ENCODE measurements at places on chromosomes 1 and 21.

- no peak for DNase-seq
Measured at GRCh38 chr1:41629141-41629540, 144.7 kb upstream of the EDN2 start.

GRCh38 chr1:69290291-69290690 is 277.4 kb upstream of the LRRC7 start:
- DNase-seq, result peak; percentile 56

DNA sequence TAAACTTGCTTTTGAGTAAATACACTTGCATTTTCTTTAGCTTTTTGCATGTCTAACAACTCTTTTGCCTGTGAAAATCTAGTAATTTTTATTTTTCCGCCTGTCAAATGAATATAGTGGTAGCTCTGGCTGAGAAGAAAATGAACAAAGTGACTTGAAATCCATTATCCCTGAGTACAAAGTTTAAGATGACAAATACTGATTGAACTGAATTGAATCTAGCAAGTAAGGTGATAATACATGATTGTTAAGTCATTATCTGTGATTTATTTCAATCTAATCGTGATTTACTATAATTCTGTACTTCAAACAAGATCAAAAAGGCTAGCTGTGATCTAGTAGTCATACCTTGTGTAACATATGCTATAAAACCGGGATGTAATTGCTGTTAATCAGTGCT is 42.8 kb downstream of the CHRM3 start:
- no peak for DNase-seq

DNA sequence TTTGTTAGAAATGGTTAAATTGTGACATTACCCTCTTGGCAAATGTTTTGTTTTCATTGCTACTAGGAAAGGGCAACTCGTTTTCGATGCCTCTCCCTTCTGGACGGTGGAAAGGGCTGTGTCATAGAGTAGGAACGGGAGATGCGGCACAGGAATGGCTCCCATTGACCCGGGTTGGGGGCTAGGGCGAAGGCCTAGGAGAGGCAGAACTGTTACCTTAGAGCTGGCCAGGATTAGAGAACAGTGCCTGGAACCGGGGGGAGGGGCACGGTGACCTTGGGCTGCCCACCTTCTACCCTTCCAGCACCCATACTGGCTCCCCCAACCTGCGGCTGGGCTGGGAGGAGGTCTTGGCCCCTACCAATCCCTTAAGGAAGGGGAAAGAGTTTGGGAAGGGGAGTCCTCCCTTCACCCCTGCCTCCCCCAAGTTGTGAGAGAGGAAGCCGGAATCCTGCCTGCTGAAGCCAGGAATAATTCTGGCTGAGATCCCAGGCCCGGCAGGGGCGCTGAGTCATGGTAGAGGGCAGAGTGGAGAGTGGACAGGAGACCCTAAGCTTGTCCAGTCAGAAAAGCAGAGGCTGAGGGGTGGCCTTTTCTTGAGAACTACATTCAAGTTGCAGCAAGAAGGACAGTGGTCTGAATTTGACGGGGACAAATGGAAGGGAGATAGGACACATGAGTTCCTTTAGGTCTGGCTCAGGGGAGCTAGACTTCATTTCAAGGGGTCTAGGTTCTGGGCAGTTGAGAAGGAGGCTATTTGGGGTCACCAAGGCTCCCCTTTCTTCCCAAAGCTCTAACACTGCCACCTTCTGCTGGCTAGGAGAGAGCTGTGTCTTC is 8.2 kb downstream of the LMNA start:
- DNase-seq, result peak; percentile 93

DNA sequence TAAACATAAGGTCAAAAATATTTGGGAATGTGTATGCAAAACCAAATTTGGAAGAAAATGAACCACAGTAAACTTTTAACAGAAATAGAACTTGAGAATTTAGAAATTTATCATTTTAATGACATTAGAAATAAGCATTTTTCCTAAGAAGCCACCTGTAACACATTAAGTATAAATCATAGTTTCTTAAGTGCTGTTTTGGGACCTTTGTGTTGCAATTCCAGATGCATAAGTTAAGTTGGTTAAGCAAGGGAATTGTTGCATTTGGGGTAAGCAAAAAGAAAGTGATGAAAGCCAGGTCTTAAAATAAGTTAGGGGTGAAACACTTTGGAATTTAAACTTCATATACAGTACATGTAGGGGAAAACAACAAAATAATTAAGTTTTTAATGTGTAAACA is 49.8 kb downstream of the CDKN2C start:
- peak; percentile 8 for DNase-seq

DNA sequence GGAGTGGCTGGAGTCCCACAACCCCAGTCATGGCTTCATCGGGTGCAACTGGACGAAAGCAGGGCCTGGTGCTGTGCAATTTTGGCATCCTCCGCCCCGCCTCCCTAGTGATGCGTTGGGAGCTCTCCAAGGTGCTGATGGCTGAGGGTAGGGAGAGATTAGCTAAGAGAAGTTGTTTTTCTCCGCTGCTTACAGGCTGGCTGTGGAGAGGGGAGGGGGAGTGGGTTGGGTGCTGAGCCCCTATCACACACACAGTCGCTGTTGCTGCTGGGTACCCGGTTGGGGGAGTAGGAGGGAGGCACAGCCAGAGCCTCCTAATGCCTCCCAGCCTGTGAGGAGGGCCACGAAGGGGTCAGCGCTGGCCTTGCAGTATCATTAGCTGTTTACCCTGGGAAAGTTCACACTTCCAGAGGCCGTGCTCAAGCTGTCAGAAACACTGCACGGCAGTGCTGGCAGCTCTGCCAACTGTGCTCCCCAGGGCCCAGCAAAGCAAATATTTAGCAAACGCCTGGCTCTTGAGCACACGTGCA is 110.0 kb downstream of the GRIK3 start:
- peak; percentile 27 for DNase-seq

GRCh38 chr1:170765712-170766330 is 101.9 kb downstream of the PRRX1 start:
- peak; percentile 65 for DNase-seq

DNA sequence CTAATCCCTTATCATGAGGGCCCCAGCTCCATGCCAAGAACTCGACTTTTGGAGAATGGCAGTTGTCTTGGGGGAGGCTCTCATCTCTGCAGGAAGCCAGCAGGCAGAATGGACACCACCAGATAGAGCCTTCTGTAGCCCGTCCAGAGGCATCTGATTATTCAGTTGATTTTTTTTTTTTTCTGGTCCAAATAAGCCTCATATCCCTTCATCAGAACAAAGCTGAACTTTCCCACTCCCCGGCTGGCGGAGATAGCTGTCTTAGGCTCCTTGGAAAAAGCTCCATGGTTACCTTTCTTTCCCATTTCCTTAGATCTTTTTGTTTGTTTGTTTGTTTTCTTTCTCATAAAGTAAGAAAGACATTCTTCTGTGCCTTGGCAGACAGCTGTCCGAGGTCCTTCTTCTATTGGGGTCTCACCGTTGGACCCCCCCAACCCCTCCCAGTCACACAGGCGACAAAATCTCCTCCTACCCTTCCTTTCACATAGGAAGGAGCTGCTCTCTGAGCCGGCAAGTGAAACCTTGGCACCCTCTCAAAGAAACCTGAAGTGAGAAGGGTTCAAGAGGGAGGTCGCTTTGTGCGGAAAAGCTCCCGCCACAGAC is 278.5 kb downstream of the RPS6KC1 start:
- no peak for DNase-seq

- DNase-seq, result no peak
Measured at GRCh38 chr1:216482620-216483019, 59.4 kb upstream of the USH2A start.

DNA sequence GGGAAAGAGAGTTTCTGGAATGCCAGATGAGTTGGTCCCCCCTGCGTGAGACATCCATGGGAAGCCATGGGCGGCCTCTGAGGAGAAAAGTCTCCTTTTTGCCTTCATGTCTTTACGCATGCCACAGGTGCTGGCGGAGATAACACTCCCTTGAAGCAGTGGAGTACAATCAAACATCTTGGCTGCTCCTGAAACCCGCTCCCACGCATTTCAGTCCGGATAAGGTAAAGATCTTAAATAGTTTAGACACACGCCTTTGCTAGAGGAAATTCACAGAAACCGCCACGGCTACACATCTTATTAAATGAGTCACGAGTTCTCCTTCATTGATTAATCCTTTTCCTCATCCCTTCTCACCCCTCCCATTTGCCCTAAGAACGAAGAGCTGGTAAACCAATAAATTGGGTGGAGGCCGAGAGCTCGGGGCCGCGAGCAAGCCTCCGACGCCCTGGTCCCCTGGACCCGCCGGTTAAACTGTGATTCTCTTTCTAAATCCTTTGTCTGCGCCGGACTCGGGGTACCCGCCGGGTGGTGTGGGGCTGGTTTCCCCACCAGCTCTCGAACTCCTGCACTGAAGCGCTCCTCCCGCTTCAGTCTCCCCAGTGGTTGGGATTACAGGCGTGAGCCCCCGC is 6.6 kb upstream of the ZNF669 start:
- DNase-seq, result peak; percentile 17

DNA sequence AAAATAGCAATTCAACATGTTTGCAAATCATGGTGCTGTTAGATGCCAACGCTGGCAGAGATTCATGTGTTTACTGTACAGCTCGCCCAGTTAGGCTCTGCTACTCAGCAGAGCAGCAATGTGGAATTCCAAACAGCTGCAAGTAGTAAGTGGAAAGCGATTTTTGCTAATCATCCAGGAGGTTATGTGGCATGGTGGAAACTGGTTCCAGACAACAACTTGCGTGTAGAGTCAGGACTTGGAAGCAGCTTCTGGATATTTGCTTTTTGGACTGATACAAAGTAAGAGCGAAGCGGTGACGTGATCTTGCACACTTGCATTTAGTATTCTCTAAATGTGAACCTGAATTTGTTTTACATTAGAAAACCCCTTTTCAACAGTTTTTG is 27.1 kb upstream of the HHAT start:
- peak; percentile 31 for DNase-seq

- no peak for DNase-seq
Measured at GRCh38 chr1:32749771-32750170, 47.2 kb upstream of the SYNC start.

DNA sequence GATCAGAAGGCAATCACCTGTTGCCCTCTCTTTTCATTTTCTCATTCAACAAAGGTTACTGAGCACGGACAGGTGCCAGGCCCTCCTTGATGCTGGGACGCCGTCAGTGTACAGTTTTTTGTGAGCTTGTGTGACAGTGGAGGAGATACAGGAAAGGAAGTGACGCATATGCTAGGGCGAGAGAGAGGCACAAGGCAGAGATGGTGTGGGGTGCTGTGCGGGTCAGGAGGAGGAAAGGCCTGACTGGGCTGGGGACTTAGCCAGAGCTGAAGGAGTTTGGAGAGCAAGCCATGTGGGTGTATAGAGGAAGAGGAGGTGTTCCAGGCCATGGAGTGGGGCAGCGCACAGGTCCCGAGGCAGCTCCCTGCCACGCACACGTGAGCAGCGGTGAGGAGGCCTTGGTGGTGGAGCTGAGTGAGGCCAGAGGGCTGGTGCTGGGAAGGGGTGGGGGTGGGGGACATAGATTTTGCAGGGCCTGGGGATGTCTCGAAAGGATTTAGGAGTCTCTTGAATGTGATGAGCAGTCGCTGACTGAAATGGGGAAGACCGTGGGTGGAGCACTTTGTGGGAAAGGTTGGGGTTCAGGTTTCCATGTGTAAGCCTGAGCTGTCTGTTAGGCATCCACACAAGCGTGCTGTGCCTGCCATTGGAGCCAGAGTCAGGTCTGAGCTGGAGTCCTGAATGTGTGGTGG is 46.0 kb downstream of the TRAPPC10 start:
- no peak for DNase-seq

GRCh38 chr1:225602590-225603206 is 50.2 kb downstream of the ENAH start:
- DNase-seq, result no peak

GRCh38 chr1:8687039-8687438 is 130.4 kb downstream of the RERE start:
- no peak for DNase-seq

DNA sequence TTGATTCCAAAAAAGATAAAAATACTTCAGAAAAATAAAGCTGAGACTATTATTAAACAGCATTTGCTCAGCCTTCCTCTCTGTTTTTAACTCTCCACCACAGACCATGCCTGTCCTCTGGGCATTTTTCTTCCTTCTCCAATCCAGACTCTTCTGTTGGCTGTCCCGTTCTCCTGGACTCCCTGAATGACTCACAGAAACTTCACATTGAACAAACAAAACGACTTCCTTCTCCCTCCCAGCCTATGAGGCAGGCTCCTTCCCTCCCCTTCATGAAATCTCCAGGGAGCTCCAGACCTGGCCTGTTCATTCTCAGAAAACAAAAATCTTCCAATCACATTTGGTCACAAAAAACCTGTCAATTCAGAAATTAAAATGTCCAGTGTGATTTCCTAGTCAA is 421.3 kb downstream of the NPHP4 start:
- no peak for DNase-seq

DNA sequence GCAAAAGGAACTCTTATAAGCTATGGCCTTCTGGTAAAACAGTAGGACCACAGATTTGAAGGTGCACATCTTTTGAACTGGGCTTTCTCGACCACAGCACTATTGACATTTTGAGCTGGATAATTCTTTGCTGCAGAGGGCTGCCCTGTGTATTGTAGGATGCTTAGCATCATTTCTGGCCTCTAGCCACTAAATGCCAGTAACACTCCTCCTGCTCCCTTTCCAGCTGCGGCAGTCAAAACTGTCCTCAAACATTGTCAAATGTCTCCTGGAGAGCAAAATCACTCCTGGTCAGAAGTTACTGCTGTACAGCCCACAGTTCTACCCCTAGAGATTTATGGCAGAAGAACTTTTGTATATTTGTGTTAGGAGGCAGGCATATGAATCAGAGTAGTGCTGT is 836.7 kb downstream of the PLA2G4A start:
- DNase-seq, result no peak

- DNase-seq, result peak; percentile 57
Measured at GRCh38 chr21:29190923-29191331, 60.5 kb downstream of the MAP3K7CL start.

GRCh38 chr1:212864201-212864600 is 6.1 kb downstream of the FLVCR1 start:
- no peak for DNase-seq

DNA sequence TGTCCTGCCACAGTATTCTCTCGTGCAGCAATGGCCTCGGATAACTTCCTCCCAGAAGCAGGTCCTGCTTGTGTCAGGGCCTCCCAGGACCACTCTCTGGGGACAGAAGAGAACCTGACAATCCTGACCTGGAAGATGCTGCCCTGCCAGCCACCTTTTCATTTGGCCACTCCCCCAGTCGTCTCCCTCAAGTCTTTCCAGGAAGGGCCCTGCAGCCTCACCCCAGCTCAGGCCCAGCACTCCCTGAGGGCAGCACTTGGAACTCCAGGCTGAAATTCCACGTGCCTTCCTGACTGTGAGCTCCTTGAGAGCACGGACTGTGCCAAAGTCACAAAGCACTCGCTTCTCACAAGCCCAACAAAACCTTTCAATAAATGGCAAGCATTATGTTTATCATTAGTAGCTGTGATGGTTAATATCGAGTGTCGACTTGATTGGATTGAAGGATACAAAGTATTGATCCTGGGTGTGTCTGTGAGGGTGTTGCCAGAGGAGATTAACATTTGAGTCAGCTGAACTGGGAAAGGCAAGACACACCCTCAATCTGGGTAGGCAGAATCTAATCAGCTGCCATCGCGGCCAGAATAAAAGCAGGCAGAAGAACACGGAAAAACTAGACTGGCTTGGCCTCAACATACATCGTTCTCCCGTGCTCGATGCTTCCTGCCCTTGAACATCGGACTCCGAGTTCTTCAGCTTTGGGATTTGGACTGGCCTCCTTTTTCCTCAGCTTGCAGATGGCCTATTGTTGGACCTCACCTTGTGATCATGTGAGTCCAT is 2.3 kb upstream of the CLEC20A start:
- DNase-seq, result no peak
